H9 (cell line): ENCODE measurements at places on chromosomes 11 and 22.

DNA sequence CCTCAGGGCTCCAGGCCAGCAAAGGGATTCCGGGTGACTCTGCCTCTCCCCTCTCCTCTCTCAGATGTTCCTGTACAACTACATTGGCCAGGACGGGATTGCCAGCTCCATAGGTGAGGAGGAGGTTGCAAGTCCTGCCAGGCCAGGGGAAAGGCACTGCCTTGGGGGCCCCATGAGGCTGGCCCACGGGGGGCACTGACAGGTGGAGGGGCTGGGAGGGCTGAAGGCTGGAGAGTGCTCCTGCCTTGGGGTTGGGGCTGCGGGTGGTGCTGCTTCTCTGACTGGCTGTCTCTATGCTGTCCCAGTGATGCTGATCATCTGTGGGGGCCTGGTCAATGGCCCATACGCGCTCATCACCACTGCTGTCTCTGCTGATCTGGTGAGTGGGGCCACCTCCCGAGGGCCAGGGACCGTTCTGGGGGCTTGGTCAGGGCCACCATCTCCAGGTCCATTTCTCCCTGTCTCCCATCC lies 21.7 kb downstream of the SLC37A2 start:
- DNase-seq, result no peak

GRCh38 chr22:29782061-29782845 lies 15.1 kb downstream of the UQCR10 start:
- DNase-seq, result no peak

GRCh38 chr11:8685306-8685705 lies 2.7 kb downstream of the RPL27A start:
- DNase-seq, result no peak

GRCh38 chr11:59551659-59552521 lies 40.6 kb downstream of the OR4D9 start:
- DNase-seq, result peak; percentile 36

GRCh38 chr22:38137876-38138687 lies 27.6 kb upstream of the BAIAP2L2 start:
- DNase-seq, result no peak

- no peak for DNase-seq
Measured at GRCh38 chr11:75365711-75366181, 14.3 kb upstream of the ARRB1 start.

DNA sequence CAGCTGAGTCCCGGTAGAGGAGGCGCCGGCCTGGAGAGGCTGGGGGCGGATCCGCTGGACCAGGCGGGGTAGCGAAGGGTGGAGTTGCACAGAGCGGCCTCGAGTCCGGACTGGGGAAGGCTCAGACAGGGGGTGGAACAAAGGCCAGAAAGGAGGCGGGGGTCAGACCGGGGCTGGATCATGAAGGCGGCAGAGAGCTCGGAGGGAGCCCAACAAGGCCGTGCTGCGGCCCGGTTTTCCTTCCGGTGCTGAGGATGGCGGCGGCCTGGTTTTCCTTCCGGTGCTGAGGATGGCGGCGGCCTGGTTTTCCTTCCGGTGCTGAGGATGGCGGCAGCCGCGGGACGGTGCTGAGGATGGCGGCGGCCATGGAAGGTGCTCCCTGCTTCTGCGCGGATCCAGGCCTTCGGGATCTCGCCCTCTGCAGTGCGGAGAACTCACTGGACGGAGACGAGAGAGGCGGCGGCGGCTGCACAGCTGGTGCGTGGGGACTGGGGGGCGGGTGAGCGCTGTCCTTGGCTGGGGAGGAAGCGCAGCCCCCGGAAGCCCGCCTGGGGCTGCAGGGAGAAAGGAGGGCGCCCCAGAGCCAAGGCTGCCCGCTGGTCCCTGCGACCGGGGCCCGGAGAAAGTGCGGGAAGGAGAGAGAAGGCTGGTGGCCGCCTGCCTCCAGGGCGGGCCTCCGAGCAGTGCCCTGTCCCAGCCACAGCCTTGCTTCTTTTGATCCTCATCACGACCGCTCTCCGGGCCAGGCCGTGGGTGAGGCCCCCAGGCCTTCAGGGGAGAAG lies 350.4 kb upstream of the B3GAT1 start:
- peak; percentile 50 for DNase-seq

- no peak for DNase-seq
Measured at GRCh38 chr11:44085330-44085729, 10.1 kb upstream of the EXT2 start.

DNA sequence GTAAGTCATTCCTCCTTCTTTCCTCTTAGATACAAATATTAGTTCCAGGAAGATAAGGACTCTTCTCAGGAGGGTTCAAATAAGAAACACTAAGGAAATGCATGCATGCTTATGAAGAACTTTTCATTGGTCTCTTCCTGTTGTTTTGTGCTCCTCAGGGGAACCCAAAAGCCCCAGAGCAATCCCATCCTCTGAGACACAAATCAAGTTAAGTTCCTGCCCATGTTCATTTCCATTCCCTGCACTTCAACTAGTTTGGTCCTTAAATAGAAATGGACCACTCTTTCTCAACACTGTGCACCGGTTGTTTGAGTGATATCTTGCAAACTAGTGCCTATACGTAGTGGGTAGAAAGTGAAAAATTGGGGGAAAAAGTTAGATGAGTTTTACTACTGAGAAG lies at the start of gene OR10G4:
Gene OR10G4 (plus strand): TSS at position 301 of the 400 bp plus-strand sequence. CDS start 2,578 bp downstream, outside the sequence.
- no peak for DNase-seq

- no peak for DNase-seq
Measured at GRCh38 chr22:36325154-36326031, 62.4 kb downstream of the MYH9 start.

- DNase-seq, result no peak
Measured at GRCh38 chr11:57214098-57214417, 23.0 kb downstream of the APLNR start.

GRCh38 chr11:46321757-46322156 lies 25.5 kb upstream of the DGKZ start:
- DNase-seq, result no peak

DNA sequence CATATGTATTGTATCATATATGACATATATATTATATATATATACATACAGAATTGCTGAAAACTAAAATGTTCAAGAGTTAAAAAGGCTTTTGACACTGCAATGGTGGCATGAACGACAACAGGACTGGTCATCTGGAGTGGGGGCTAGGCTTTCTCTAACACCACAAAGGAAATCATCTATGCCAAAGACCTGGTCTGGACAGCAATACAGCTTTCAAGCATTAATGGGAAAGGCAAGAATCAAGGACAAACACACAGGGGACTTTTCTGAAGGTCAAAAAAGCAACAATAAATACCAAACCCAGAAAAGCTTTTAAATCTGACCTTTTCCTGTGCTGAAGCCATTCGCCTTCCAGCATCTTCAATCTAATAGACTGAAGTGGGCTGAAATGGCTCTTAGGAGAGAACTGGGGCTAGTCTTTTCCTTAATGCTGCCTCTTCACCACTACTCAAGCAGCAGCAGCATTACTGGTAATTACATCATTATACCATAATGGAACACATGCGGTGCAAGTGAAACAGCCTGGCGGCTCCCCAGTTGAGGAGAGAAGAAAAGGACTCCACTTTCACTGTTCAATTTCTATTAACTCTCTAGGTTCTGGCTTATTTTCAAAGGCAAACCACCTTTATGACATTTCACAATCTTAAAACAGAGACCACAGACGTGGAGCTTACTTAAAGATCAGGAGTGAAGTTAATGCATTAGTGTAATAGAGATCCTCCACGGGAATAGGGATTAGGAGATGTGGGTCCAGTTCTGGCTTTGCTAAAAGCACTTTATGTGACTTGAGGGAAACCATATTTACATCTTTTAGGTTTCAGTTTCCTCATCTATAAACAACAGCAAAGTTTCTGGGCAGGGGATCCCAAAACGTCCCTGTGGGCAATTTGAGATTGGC lies 63.0 kb downstream of the GAB2 start:
- DNase-seq, result no peak

- peak; percentile 91 for DNase-seq
Measured at GRCh38 chr11:44893846-44894617, 56.7 kb downstream of the TP53I11 start.

DNA sequence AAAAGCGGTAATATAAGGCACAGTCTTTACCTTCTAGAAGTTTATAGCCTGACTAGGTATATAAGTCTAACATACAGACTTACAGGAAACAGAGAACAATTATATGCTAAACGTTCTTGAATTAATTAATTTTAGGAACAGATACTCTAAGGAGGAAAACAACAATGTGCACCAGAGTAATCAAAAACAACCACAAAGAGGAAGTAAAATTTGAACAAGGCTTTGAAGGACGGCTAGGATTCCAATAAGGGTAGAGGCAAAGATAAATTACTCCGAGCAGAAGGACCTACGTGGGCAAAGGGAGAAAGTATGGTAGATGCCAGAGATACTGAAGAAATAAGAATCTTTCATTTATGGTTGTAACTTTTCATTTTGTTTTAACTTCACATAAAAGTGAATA lies 54.4 kb downstream of the ENTHD1 start:
- no peak for DNase-seq

DNA sequence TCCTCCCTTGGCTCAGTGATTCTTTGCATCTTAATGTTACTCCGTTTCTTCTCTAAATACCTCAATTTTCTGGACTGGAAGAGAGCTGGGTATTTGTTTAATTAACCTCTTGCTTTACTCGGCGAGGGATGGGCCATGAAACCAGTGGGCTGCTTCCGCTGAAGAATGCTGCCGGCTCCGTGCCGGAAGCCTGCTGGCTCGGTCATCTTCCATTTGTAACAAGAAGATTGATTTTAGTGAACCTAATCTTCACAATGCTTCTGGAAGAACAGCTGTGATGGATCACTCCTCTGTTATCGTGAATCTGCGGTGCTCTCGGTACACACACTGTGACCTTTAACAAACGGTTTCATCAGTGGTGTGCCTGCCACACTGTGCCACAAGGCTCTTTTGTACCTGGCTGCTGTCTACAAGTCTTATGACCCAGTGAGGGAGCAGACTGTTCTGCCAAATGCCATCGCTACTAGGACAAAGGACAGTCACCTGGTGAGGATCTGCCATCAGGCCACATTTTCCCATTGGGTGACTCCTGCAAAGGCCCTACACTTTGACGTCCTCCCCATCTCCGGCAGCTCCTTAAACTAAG lies 25.3 kb upstream of the PARVB start:
- no peak for DNase-seq

GRCh38 chr11:111819161-111819828 lies 52.1 kb downstream of the ALG9 start:
- no peak for DNase-seq

DNA sequence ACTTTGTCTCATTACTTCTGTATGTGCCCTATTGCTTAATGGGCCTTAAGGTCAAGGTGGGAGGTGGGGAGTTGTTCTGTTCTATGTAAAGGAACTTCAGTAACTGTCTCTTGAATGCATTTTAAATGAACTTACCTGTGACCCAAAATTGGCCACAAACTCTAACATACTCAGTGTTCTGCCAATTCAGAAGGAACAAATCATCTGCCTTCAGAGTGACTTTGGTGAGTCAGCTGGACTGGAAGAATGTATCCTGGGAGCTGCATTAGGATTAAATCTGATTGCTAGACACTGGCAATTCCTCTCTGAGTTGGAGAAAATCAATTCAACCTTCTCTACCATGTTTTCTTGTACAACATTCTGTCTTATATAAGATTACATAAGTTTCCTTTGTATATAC lies 1104.8 kb downstream of the DLG2 start:
- DNase-seq, result no peak

DNA sequence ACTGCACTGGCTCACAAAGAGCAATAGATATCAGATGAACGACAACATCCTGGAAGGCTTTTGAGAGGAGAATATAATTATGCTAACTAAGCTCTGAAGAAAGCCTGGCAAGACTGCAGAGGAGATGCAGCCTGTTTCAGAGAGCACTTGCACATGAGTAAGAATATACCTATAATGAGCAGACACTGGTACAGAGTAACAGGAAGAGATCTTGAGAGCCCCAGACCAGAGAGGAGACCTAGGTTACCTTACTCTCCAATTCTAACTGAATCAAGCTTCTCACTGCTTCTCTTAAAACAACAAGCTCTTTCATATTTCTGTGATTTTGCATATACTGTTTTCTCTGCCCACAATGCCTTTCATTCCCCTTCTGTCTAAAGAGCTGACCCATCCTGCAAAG lies 66.5 kb downstream of the FAM168A start:
- DNase-seq, result no peak

DNA sequence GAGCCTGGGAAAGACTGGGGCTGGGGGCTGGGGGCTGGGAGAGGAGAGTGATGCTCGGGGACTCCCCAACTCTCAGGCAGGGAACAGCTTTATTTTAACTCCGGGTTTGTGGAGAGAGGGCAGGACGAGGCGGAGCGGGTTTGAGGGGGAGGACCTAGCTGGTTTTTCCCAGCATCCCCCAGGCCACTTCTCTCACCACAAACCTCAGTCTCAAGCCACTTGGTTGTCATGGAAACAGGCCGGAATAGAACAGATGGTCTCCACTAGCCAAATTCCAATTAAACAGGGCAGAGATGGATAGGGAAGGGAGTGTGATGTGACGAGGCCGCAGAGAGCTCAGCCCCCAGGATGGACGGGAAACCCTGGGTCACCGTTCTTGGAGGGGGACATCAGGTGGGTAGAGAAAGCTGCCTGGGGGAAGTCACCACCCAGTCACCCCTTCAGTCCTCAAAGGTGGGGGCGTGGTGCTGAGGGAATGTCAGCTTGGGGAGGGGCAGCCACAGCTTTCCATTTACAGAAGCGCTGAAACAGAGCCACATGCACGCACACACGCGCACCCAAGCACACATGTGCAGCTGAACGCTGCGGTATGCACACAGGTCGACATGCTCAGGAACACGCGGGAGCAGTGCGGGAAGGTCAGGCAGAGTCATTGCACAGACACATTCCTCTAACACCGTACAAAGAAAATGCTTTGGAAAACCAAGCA lies 19.2 kb downstream of the NECTIN1 start:
- DNase-seq, result peak; percentile 70

- DNase-seq, result no peak
Measured at GRCh38 chr11:2142300-2142759, 3.1 kb upstream of the IGF2 start.

DNA sequence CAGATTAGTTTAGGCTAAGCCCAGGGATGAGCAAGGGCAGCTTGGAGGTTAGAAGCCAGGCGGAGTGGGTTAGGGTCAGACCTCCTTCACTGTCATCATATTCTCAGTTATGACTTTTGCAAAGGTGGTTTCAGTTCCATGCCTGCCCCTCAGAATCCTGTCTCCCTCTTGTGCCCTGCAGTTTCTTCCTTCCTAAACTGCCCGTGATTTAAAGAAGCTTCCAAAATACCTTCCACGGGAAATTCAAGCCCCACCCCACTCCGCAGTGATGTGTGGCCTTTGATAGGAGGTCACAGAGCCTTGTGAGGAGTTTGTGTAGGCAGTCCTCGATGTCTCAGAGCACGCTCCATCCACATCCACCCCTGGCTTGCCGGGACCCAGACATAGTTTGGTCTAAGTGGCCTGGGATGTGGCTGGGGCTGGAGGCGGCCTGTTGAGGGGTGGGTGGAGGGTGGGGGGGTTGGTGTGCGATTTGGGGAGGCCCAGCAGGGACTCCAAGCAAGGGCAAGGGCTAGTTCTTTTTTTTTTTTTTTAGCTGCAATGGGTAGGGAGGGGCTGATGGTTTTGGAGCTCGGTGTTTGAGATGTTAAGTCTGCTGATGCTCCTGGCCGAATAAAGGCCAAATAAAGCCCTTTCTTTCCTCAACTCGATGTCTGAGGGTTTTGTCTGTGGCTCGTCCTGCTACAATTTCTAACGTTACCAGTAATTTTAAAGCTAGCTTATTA lies 1.6 kb upstream of the IFITM1 start:
- no peak for DNase-seq
